Purkinje cell (primary cell): ENCODE measurements at places on chromosomes 11 and 22. TPM values are rescaled to one million over a fixed set of nuclear protein-coding genes. Genes with fewer than 3 reads are reported as not detected.

Gene SLC25A45
- 0.51 TPM in 1 of 2 replicates, not detected in the other for polyA plus RNA-seq

Gene FXYD2
- not detected in 2 replicates for polyA plus RNA-seq

Gene OR8D1
- polyA plus RNA-seq, result not detected in 2 replicates

Gene FAM111B
- polyA plus RNA-seq, result not detected in 2 replicates

Gene SEPTIN5
- polyA plus RNA-seq, result 10.5 and 13.8 TPM in 2 replicates

Gene BRSK2
- polyA plus RNA-seq, result 1.7 and 2.3 TPM in 2 replicates
